ENCODE measurements at places on chromosomes 1 and 21.
A peak's percentile ranks its signal among the peaks of the same experiment; 100 is the strongest.

DNA sequence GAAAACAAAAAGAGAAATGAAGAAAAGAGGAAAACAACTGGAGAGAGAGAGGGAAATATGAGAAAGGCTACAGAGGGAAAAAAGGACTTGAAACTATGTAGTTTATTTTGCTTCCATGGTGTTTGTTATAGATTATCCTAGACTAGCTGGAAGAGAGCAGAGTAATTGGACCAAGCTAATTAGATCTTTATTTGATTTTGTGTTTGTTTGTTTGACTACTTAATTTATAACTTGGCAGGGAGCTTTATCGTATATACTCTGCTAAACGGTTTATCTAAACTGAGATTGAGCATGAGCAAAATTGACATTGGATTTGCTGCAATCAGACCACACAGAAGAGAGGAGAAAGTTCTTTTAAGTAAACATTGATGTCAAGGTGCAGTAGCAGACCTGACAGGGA lies 443.8 kb upstream of the USP24 start:
- no peak for DNase-seq

GRCh38 chr1:197799271-197799670 lies 24.0 kb upstream of the DENND1B start:
- DNase-seq, result peak; percentile 93

DNA sequence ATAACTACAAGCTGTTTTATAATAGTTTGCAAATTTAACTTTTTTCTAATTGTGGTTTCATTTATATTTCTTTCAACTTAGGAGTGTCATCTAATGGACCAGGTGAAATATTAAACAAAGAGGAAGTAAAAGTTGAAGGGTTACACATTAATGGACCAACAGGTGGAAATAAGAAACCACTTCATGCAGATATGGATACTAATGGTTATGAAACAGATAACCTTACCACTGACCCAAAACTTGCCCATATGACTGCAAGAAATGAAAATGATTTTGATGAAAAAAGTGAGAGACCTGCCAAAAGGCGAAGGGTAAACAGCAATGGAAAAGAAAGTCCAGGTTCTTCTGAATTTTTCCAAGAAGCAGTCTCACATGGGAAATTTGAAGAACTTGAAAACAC lies 59.7 kb downstream of the MIER1 start:
- no peak for DNase-seq

DNA sequence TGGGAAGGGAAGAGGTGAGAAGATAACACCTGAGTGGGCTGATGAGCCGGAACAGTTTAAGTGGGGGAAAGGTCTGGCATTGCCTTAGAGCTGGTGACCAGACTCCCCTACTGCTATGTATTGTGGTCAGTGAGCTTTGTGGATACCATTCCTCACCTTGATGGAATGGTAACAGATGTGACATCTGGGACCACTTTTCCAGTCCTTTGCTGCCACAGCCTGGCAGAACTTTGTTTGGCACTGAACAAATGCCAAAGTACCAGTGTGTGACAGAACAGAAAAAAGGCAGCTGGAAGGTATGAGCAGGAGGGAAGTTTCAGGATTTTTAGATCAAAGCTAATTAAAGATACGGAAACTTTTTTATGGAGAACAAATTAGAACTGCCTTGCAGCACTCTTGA lies 6.2 kb downstream of the MED8 start:
- DNase-seq, result no peak

DNA sequence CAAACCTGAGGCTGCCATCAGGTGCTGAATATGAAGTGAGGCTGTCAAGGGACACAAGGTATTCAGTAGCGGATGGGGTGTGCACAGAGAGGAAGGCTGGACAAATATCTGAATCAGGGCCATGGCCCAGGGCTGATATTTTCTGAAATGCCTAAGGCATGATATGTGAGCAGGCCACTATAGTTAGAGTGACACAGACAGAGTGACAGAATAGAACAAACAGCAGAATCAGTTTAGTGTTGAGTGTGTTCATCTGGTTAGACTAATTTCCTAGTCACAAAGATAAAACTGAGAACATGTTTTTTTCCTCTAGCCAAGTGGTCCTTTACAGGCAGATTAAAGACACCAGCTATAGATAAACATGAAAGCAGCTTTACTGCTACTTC lies 3.9 kb downstream of the OVAAL start:
- no peak for DNase-seq

DNA sequence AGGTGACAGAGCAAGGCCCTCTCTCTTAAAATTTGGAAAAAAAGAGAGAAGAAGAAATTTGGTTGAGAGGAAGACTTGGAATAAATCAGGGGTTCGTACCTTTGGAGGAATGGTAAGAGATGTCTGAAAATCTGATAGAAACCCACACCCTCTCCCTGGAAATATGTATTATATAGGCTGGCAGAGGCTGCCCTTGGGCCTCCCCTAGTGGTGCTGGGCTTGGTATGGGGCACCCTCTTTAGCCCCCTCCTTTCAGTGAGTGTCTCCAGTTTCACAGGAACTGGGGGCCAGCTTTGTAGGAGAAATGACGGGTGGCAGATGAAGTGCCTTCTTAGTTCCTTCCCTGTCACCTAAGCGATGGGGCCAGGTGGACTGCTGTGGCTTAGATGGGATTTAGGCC lies 82.9 kb upstream of the SLC2A1 start:
- no peak for DNase-seq

DNA sequence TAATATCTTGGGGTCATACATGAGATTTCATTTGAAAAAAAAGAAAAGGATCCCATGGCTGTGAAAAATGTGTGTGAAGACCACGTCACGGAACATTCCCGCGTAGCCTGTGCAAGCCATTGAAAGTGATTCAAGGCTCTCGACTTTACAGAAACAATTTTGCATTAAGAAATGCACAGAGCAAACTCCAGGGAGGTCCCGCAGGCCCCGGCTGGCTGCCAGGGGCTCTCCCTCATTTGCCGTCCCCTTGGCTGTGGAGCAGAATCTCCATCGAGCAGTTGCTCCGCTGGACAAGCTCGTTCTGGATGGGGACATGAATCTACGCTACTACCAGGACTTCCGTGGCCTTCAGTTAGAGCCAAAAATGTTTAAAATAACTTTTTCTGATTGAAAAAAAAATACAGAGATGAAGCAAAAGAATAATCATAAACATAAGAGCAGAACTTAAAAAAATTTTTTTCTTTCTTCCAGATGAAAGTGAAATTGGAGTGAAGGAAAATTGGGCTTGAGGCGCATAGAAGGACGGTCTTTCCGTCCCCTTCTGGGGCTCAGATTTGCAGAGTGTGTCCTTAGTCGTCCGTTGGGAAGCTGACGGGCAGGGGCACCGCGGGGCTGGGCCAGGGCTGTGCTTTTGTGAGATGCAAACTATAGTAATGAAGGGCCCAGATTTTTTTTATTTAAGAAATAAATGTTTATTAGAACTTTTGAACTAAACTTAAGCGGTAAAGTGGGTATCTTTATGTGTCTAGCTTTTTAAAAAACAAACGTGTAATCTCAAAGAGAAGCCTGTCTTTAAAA lies 68.1 kb upstream of the ARHGEF16 start:
- DNase-seq, result no peak

DNA sequence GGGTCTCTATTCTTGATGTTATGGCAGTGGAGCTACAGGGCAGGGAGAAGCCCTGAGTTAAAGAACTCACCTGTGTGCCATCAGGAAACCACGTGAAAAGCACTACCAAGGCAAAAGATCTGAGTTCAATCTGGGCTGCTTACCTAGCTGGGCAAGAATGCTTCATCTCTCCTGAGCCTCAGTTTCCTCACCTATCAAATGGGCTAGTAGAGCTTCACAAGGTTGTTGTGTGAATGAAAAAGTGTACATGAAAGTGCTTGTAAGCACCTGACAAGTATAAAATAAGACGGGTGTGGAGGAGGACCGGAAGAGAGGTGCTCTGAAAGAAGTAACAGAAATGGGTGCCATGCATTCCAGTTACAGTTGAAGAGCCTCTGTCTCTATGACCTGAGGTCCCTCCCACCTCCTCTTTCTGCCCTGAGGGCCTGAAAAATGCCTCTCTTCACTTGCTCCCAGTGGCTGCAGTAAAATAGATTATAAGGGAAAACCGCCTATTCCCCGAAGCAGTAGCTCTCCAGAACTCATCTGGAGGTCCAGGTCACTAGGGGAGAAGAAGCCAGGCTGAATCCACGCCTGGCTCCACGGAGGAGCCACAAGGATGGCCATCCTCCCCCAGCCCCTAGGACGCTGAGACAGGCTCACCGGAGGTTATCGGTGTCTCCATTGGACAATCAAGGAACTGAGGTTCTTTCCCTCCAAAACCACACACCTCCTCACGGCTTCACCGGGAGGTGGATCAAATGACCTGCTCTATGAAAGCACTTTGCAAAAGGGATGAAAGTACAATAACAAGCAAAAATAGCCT lies 1.4 kb downstream of the GPR161 start:
- DNase-seq, result no peak

GRCh38 chr1:100581096-100581705 lies 43.3 kb downstream of the GPR88 start:
- no peak for DNase-seq

DNA sequence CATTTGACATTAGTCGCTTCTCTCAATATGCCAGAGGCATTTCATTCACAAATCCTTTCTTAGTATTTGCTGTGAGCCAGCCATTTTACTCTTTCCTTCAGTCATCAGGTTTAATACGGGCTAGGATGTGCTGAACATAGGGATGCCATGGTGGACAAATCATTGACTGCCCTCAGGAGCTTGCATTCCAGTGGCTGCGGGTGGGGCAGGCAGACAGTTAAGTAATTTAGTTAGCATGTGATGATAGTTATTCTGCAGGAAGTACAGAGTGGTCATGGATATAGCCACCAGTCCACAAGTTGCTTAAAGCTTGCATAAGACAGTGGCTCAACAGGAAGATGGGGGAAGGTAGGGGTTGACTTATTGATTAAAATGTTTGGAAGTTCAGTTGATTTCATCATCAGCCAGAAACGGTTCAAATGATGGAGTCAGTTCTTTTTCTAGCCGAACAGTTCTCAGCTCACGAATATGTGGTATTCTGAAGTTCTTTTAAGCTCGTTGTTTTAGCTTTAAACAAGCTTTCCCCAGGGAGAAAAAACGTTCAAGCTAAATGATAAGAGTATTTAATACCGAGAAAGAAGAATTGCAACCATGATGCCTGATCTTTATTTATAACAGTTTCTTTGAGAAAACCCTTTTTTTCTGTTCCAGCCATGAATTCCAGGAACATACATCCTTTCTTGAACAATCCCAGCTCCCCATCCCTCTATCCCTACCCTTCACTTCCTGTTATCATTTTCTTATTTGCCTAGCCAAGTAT lies 1.4 kb downstream of the SLC22A15 start:
- DNase-seq, result peak; percentile 87

DNA sequence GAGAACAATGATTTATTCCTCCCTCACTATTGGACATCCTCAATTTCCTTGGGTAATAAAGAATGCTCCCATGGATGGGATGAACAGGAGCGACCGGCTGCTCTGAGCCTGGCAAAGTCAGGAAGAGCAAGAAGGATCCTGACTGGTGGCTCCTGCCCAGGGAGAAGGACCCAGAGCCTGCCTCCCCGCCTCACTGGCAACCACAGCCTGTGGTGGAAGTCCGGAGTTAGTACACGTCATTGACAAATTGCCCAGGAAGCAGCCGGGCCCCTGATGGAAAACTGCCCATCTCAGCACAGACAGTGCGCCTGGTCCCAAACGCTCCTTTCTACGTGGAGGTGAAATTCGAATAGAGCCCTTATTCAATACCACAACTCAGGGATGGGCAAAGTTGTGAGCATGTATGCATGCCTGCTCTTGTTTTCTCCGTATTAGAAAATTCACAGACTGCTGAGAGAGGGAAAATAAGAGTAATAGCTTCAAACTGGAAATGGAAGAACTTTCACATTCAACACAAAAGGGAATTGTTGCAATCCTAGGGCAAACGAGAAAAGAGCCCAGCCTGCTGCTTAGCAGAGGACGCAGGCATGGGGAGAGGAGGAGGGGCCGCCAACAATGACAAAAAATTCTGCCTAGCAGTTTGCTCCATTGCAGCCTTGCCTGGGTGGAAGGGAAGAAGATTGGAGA lies 397.1 kb upstream of the VAMP3 start:
- DNase-seq, result peak; percentile 42

DNA sequence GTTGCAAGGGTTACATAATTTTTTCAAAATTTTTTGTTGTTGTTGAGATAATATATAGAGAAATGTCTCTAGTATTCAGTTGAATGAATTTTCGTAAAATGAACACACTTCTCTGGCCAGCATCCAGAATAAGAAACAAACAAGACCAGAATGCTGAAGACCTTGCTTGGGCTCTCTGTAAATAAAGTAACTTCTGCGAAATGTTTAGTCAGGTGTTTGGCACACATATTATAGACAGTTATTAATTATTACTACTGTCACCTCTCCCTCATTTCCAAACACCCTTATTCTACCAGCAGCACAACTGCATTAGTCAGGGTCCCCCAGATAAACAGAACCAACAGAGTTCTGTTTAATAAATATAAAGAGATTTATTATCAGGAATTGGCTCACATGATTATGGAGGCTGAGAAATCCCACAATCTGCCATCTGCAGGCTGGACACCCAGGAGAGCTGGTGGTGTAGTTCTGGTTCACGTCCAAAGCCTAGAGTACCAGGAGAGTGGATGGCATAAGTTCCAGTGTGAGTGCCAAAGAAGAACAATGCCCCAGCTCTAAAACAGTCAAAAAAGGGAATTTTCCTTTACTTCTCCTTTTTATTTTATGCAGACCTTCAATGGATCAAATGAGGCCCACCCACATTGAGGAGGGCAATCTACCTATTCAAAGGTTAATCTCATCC lies 44.1 kb upstream of the KCND3 start:
- DNase-seq, result no peak

DNA sequence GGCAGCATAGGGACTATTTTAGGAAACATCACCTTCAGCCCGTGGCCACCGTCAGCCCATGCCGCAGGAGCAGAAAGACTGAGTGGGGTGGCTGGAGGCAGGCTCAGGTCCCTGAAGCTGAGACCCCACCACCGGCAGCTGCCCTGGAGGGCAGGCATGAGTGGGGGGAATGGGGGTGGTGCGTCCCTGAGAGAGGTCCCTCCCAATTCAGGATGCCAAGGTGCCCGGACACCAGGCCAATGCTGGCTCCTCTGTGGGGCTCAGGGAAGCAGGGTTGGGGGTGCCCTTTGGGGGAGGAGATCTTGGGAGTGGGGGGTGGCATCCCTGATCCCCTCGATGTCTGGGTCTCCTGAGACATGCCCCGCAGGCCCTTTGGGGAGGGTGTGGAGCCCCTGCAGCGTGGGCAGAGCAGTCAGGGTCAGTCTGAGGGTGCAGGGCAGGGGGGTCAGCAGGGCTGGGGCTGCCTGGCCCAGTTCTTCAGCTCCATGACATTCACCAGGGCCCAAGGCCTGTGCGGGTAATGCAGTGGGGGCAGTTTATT lies 998 bp upstream of the TTC34 start:
- no peak for DNase-seq

- DNase-seq, result no peak
Measured at GRCh38 chr21:36113647-36114428, 21.0 kb upstream of the CBR3 start.

Data from fibroblast of skin of abdomen (primary cell).